ENCODE measurements at places on chromosomes 5 and 9.

- no peak for DNase-seq
These were observed 67.6 kb upstream of the RNF130 start for GRCh38 chr5:180138976-180139730.

DNA sequence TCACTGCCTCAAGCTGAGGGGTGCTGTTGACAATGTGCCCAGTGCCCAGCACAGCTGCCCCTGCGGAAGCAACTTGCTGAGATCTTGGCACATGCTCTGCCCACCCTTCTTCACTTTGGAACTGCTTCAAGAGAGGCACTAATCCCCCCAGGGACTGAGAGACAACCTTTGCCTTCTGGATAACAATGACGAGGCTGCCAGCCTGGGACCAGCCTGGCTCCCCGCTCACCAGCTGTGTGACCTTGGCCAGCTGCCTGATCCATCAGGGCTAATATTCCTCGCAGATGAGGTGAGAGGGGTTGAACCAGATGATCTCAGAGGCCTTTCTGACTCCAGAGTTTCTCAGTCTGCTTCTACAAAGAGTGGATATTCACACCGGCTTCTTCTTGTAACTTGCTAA, 81.0 kb downstream of the SHB start:
- DNase-seq: no peak

DNA sequence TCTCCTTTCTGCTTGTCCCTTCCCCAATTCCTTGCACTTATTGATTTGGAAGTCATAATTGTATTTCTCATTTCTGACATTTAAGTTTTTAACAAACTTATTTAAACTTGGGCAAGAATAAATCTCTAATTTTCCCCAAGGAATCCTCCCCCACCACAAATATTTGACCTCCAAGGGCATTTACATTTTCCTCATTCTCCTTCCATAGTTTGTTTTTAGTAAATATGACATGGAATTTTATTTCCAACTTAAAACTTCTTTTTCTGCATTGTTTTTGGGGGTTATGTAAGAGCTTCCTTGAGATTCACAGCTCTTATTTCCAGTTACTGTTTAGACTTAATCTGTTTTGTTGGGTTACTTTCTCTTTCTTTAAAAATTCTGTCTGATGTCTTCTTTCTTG, 64.9 kb downstream of the ZNF618 start:
- no peak for DNase-seq

GRCh38 chr9:90095682-90096081, 490.9 kb downstream of the GADD45G start:
- DNase-seq: no peak

- DNase-seq: no peak
These were observed 44.8 kb upstream of the LHFPL2 start for GRCh38 chr5:78693339-78693738.

DNA sequence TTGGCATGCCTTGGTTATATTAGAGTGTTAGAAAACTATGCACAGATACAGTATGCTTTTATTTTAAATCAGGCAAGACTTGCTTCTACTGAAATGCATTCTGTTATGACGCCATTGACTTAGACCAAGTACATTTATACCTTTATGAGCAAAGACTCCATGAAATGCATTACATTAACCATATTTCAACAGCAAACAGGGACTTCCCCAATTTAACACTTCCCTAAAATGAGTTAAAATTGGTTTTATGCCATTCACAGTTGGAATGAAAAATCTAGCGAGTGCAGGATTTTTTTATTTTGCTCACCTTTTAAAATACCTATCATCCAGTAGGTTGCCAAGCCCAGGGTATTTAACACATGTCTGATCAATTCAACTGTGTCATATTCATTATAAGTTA, 272.1 kb upstream of the IZUMO3 start:
- DNase-seq: no peak

- DNase-seq: no peak
These were observed 26.2 kb downstream of the WWC1 start for GRCh38 chr5:168317521-168318147.

DNA sequence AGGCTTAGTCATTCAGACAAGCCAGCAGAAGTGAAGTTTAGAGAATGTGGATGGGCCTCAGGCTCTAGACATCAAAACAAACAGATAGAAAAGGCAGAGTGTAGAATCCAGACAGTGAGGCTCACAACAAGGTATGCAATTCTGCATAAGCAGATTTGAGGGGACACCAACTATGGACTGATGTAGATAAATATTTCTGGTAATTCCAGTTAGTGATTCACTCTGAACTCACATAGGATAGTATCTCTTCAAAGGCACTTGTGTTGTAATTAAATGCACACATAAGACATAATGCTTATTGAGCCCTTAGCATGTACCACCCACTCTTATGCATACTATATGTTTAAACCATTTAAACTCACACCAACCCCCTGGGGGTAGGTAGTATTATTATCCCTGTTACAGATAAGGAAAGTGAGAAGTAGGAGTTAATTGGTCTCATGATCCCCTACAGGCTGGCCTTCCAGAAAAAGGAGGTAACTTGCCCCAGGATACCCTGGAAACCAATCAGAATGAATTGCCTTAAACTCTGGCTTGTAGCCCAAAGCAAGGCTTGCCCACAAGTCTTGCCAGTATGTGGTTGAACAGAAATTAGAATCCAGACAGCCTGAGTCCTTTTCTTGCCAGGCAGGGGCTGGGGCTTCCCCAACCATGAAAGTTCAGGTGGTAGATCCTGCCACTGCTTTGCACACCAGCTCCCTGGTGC, 39.5 kb upstream of the HSPB3 start:
- no peak for DNase-seq

- no peak for DNase-seq
These were observed 149.9 kb upstream of the ANKH start for GRCh38 chr5:15021266-15022046.

DNA sequence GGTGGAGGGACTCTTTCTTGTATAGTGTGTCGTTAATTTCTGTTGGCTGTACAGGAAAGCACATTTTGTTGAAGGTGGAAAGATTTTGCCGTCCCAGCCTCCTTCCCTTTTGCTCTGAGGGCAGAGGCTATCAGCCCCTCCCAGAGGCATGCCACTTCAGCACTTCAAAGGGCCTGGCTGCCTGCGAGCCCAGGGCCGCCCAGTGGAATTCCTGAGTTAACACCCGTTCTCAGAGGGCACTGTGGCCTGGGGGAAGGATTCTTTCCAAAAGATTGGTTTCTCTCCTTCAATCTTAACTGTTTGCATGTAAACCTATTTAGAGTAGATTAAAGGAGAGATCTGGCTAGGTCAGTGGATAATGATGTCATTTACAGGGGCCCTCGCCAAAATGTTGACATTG, 238.6 kb downstream of the FANCC start:
- no peak for DNase-seq

GRCh38 chr5:110727025-110727314, 499 bp upstream of the TMEM232 start:
- no peak for DNase-seq

GRCh38 chr9:137139468-137140150, 655 bp downstream of the GRIN1 start:
- DNase-seq: no peak

DNA sequence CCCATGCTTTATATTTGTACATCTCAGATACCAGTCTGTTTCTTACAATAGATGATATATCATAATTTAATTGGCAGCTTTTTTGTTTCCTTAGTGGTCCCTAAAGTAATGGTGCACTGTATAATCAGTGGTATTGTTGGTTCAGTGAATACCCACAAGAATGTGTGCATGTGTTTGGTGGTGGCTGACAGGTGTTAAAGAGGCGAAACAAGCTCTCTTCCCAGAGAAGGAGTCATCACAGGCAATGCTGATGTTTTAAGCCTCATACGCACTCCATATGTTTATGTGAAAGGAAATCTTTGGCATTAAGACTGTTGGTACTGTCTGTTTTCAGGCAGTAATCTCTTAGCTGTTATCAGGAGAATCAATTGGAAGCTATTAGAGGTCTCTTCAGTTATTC, 49.2 kb upstream of the KIAA1958 start:
- DNase-seq: no peak

GRCh38 chr5:154493274-154493673, 15.2 kb upstream of the HAND1 start:
- DNase-seq: no peak

DNA sequence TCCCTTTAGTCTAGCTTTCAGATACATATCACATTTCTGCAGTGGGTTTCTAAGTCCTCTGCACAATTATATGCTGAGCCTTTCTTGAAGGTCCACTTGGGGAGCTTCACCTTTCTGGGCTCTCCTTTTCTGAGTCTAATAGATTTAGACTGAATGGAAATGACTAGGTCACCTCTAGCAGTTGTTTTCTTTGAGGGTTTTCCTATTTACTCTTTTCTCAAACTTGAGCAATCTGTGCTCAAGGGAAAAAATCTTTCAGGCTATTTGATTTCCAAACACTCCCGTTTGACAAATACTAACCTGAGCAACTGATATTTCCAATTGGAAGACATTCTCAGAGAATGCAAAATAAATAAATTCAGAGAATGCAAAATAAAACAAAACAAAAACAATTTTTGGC, 39.0 kb downstream of the ISOC1 start:
- no peak for DNase-seq

GRCh38 chr9:109652971-109653370, 127.0 kb upstream of the PALM2AKAP2 start:
- DNase-seq: no peak

- DNase-seq: no peak
These were observed 197.3 kb upstream of the ADAMTS16 start for GRCh38 chr5:4942831-4943178.

DNA sequence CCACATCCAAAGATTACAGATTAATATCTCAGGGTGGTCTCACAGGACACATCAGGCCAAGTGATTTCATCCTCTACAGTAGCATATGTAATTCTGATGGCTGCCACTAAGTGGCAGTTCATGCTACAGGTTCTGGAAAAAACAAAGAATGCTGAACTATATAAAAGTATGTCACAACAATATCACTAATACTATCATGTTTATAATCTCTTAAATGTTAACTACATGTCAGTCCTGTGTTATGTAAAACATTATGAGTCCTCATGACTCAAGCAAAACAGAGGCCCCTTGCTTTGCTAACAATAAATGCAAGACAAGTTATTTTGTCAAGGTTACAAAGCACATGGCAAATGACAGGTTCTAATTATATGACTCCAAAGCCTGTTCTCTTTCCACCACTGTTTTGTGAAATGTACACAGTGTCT, 233.2 kb downstream of the FBXL17 start:
- DNase-seq: no peak

- no peak for DNase-seq
These were observed 80.5 kb upstream of the TNFSF8 start for GRCh38 chr9:115010874-115011273.
